ENCODE measurements at places on chromosomes 3 and 15.

DNA sequence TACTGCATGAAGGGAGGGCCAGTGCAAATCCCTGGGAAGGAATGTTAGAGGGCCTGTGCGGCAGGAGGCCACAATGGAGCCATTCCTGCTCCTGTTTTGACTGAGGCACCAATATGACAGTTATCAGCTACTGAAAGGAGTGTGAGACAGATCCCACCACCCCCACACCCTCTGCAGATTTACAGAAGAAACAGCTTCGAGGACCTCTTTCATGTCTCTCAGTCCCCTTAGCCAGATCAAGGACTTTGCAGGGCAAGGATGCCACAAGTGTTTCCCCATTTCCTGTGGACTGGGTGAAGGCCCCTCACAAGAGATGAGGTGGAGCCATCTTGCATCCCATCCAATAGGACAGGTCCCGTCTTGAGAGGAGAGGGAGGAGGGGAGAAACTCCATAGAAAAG, 48.5 kb upstream of the RASGRP1 start:
- no peak for DNase-seq

GRCh38 chr3:46536758-46537157, 29.3 kb downstream of the LRRC2 start:
- DNase-seq, result no peak

- DNase-seq, result no peak
These were observed 377.1 kb downstream of the VPS13C start for GRCh38 chr15:61682891-61683735.

DNA sequence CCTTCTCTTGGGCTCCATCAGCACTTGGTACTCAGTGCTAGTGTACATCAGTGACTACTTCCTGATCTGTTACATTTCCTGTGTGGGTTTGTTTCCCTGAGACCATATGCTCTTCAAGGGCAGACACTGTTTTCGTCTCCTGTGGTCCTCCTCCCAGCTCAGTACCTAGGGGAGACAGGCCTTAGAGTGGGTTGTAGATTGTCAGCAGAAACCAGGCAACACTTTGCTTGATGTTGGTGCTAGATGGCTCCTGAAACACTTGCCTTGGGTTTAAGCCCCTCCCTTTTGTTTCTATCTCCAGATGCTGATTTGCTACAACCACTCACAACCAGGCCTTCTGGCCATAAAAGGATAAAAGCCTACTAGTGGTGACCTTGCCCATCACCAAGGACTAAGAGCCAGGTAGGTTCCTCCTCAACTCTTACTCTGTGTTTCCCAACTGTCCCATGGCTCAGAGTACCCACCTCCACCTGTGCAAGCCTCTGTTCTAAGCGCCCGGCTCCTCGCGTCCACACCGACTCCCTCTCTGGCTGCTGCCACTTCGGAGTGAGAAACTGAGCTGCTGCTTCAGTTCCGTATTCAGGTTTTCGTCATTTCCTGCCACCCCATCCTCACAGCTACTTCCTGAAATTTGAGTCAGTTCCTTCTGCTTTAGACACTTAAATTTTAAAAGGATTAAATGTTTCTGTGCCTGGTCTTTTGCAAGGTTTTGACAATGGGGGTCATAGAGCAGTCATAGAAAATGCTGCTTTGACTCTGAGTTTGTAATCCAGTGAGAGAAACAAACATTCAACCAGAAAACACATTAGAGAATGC, at the start of gene HCLS1:
HCLS1 (minus strand) TSS at position 548 of the 816 bp plus-strand sequence. CDS start 2,556 bp downstream, outside the sequence.
- peak; percentile 80 for DNase-seq

DNA sequence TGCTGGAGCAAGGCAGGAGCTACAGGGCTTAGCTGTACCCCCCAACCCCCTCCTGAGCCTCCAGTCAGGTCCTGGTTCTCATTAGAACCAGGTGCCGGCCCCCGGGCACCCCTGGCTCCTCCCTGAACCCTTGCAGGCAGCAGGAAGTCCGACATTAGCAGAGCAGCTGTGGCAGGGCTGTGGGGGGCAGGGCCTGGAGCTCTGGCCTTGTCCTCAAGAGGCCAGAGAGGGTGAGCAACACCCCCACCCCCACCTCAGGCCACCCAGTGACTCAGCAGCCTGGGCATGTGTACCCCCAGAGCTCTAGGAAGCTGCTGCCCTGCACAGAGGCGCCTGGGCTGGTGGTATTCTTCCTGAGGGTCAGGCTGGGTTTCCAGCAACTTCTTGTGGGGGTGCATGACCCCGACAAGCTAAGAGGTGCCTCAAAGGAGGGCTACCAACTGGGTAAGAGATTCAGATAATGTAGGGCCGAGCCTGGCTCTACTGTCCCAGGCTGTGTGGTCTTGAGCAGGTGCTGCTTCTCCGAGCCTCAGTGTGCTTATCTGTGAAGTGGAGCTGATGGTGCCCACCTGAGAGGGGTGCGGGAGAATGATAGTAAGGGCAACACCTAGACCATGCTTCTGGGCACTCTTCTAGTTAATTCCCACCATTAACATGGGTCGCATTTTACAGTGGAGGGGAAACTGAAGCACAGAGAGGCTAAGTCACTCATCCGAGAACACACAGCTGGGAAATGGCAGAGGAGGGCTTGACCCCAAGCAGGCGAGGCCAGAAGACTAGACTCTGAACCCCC, 16.0 kb downstream of the H1-8 start:
- DNase-seq, result no peak

DNA sequence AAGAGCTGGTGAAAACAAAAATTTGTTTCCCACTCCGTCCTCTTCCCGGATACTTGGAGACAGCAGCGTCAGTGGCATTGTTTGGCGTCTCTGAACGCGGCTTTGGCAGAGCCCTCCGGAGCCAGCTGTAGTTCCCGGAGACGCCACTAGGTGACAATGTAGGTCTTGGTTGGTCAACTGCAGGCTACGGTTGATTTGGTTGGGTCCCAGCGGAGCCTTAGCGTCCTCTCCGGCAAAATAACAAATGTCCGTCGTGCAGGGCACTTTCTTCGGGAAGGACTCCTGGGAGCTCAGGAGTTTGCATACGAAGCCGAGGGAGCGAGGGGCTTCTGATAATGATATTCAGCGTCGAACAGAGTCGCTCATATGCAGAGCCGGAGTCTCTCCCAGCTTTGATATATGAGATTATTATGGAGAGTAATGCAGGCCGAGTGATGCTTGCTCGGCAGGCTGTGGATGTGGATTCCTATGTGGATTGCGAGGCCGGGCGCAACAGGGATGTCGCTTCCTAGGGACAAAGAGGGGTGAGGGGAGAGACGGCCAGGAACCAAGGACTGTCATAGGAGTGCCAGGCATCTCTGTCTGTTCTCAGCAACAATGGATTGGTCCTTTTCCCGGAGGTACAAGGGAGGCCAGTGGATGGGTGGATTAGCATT, 74.8 kb downstream of the IL20RB start:
- DNase-seq, result peak; percentile 67

Measured in CD4-positive, alpha-beta memory T cell (primary cell).